ENCODE measurements at places on chromosomes 2 and 18. TPM values are rescaled to one million over a fixed set of nuclear protein-coding genes. Genes with fewer than 3 reads are reported as not detected.

The FBLN7 gene
- 0.57 TPM for total RNA-seq

The RFTN2 gene
- not detected for total RNA-seq

The SLC8A1 gene
- total RNA-seq = 0.17 TPM

The CLEC4F gene
- not detected for total RNA-seq

The GRP gene
- total RNA-seq = not detected

The LRATD1 gene
- 0.09 TPM for total RNA-seq

The REEP1 gene
- 0.89 TPM for total RNA-seq

The SCN7A gene
- not detected for total RNA-seq

The ANKRD29 gene
- total RNA-seq = 17.6 TPM

The ABCB11 gene
- 0.06 TPM for total RNA-seq

The ACTG2 gene
- total RNA-seq = 0.18 TPM
